ENCODE measurements at places on chromosomes 12 and 14.

DNA sequence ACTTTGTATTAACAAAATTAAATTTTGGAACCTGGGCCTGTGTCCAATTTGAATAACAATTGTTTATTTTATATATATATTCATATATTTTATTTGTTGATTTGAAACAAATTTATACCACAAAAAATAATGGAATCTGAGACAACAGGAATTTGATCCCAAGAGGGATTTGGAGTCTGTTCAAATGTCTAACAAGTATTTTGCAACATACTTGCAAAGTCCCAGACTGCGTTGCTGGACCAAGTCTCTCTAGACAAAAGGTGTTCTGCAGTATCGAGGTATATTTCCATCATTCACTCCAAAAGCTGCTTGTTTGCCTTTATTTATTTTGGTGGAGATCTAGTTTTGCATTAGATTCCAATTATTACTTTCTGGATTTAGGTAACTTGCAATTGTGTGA lies 68.7 kb upstream of the PTPRR start:
- no peak for DNase-seq

GRCh38 chr12:117145597-117146154 lies 44.6 kb downstream of the FBXO21 start:
- DNase-seq: no peak

DNA sequence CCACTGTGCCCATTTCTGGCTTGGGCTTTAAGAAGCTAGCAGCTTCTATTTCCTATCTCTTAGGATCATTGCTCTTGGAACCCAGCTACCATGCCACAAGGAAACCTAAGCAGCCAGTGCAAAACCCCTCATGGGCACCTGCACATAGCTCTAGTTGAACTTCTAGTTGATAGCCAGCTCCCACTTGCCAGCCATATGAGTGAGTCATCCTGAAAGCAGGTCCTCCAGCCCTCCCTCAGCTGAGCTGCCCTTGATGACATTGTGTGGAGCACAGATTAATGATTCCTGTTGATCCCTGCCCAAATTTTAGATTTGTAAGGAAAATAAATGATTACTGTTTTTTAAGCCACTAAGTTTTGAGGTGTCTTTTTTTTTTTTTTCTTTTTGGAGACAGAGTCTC lies 234.2 kb upstream of the FBXO33 start:
- DNase-seq: no peak

DNA sequence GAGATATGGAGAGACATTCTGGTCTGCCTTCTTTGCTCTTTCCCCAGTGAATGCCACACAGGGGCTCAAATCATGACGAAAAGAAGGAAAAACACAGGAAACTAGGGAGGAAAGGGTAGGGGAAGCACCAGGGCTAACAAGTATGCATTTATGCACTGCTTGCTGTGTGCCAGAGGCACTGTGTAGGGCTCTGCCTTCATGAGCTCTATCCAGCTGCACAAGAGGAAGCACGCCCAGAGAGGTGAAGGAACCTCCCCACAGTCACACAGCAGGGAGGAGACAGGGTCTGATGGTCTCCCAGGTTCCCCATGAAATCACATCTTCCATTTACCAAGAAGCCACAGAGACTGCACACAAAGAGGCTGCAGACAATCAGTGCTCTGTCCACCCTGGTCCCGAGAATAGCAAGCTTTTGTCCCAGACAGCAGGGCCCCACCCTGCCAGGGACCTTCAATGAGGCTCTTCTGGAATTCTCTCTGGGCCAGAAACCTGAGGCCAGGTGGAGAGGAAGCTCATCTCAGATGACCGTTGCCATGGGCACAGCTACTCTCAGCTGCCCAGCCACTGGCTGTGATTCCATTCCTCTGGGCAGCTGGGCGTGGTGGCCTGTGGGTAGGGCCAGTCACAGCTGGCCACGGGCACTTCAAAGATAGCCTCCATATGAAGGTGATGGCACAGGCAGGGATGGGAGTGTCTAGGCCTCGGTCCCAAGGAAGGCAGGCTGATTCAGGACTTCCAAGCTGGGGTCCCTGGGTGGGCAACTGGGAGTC lies 7.3 kb upstream of the TRPV4 start:
- no peak for DNase-seq
